Spleen (tissue), 13 donors: ENCODE measurements at places on chromosomes 3 and 15.

GRCh38 chr15:57736591-57736990 is 30.1 kb downstream of the POLR2M start:
- DNase-seq: no peak

GRCh38 chr3:99929745-99930139 is 112.1 kb downstream of the CMSS1 start:
- DNase-seq: no peak

GRCh38 chr3:159062734-159063410 is 261.0 kb downstream of the MFSD1 start:
- no peak for DNase-seq

DNA sequence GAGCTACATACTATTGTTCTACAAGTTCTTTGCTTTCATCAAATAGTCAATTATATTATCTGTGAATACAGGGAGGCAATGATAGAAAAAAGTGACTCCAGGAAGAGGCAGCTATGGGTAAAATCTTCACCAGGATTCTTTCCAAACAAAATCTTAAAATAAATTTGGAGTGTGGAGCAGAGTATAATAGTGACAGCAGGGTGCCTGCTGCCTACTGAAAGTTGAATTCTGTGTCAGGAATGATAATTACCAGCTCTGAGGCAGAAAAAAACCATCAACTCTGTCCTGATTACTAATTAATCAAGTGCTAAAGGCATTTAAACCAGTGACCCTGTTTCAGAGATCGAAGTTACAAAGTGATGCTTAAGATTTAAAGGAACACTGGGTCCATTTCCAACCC is 148.0 kb downstream of the DIPK2A start:
- DNase-seq: no peak

DNA sequence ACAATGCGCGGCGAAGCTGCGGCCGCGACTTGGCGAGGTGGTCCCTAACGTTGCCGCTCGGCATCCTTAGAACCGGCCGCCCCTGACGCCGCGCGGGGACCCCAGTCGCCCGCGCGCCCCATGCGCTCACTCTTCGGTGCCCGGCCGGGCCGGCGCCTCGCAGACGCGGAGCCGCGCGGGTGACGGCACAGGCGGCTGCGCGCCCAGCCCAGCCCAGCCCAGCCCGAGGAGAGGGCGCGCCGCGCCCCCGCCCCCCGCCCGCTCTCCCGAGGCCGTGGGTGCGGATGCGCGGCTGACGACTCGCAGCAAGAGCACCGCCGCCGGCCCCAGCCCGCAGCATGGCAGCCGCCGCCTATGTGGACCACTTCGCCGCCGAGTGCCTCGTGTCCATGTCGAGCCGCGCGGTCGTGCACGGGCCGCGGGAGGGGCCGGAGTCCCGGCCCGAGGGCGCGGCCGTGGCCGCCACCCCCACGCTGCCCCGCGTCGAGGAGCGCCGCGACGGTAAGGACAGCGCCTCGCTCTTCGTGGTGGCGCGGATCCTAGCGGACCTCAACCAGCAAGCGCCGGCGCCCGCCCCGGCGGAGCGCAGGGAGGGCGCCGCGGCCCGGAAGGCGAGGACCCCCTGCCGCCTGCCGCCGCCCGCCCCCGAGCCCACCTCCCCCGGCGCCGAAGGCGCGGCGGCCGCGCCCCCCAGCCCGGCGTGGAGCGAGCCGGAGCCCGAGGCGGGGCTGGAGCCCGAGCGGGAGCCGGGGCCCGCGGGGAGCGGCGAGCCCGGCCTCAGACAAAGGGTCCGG is 437 bp downstream of the KLF13 start:
- DNase-seq: peak; percentile 96

GRCh38 chr3:41277790-41278465 is 78.6 kb downstream of the CTNNB1 start:
- no peak for DNase-seq

DNA sequence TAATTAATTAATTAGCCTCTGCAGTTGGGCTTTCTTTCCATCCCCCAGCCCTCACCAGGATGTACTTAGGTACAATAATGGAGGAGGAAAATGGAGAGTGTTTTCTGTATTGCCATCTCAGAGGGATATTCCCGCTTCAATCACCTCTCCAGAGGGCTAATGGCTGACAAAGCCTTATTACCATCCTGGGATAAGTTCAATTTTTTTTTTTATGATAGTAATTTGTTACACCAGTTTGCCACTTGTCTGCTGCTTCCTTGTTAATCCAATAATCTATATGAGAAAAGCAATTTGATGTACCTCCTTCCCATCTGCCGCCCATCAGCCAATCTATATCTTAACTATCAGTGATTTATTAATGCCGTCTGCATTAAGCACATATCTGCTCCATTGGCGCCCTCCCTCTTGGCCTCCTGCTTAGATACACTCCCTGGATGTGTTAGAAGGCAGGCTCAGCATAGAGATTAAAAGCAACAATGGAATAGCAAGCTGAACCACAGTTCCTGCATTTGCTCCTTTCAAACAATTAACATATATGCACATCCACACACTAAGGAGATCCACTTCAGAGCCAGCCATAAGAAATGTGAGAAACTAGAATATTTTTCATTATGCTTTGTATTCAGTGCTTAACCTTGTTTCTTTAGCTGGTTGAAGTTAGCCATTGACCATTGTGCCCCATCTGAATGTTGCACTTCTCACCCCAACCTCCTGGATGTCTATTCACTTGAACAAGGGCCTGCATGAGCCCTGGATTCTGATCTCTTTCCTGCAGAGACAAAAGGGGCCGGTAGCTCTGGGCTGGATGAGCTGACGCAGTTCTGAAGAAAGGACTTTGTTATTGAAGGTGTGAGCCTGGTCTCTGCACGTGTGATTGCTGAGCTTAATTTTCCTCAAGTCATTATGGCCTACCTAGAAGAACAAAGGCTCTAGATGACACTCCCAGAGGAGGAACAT is 237.3 kb upstream of the GAP43 start:
- DNase-seq: no peak

- DNase-seq: no peak
Measured at GRCh38 chr3:58047826-58048225, 39.6 kb downstream of the FLNB start.

- no peak for DNase-seq
Measured at GRCh38 chr3:156553705-156554356, 1.1 kb downstream of the SSR3 start.

DNA sequence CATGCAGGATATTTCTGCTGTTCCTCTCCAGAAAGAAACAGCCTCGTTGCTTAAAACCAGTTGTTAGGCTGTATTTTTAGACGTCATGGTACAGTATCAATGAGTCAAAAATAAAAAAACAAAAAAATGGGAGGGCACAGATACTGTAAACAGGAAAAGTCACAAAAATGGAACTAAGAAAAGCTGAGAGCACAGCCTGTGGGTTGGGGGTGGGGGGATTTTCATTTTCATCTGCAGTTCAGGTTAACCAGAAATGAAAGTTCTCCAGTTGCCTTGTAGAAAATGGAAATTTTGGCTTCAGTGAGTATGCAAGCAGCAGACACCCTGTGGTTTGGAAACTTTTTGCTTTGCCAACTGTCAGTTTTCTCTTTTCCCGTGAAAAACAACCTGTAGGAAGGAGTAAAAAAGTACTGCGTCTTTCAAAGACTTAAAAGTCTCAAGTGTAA is 59.0 kb downstream of the FRMD4B start:
- no peak for DNase-seq

- DNase-seq: no peak
Measured at GRCh38 chr3:189460511-189460910, 170.7 kb upstream of the TP63 start.

GRCh38 chr3:73484656-73485248 is 140.0 kb downstream of the PDZRN3 start:
- DNase-seq: no peak

- no peak for DNase-seq
Measured at GRCh38 chr3:125072301-125072700, 16.5 kb upstream of the HEG1 start.

DNA sequence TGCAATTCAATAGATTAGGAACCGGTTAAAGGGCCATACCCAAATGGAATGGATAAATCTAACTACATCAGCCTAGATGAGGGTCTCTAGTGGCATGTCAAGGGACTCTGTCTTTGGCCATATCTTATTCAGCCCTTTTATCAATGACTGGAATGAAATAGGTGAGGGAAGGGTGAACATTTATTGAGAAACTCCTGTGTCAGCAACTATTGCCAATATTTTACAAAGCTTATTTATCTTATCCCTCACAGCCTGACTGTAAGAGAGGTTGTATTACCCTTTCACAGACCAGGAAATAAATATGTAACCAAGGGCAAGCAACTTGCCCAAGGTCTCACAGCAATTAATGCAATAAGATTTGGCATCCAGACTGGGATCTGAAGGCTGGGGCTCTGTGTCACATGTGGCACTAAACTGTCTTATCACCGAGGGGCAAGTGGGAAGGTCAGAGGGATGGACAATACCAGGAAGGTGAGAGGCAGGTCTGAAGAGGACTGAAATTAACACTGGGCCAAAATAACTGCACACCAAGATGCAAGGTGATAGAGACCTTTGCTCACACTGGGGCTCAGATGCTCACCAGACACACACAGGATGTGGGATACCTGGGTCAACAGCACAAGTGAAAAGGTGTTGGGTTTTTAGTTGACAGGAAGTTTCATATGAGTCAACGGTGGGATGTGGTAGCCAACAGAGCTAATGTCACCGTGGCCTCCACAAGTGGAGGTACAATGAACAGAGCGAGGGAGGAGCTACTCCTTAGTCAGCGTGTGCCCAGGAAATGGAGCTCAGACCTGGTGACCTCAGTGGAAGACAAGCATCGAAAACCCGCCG is 261.3 kb downstream of the RPLP1 start:
- DNase-seq: peak; percentile 79

DNA sequence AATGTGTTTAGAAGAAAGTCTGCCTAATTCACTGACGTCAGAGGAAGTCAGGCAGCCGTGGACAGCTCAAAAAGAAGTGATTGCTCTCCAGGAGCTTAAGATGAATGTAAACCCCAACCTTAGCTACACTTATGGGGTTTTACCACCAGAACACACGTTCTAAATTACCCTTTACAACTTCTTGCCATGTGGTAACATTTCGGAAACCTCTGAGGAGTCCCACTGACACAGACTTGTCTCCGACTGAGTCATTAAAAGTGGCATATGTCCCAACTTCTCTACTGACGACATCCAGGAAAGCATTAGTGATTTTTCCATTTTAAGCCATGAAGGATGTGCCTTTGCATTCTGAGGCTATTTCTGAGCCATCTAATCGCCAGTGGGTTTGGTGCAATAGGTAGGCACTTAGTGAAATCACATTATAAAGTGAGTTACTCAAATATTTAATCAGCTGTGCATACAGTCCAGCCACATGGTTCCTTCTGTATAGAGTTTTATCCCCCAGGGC is 32.4 kb downstream of the C2CD4A start:
- no peak for DNase-seq

DNA sequence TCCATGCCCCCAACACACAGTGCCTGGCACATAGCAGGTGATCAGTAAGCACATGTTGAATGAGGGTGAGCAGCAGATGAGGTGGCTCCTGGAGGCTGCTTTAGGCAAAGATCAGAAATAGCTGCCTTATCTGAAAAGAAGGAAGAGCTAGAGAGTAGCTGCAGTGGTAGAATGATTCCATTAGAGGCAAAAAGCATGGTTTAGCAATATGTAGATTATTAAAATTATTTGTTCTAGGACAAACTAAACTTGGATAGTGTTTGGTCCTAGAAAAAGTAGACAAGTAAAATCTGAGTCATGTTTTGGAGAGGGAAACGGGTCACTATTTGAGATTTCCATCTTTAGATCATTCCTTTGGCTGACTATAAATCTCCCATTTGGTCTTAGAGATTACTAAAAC is 32.1 kb downstream of the KIF7 start:
- DNase-seq: no peak

- no peak for DNase-seq
Measured at GRCh38 chr3:127328421-127328820, 40.6 kb upstream of the PRR20G start.

- DNase-seq: no peak
Measured at GRCh38 chr3:158165141-158165655, 55.3 kb downstream of the RSRC1 start.
